ENCODE measurements at places on chromosomes 12 and 14. TPM values are rescaled to one million over a fixed set of nuclear protein-coding genes. Genes with fewer than 3 reads are reported as not detected.

The PRIMA1 gene
- 0.75 TPM for total RNA-seq

The ALG10B gene
- 4.6 TPM for total RNA-seq

The FGF6 gene
- total RNA-seq, result 24.7 TPM

The FAM222A gene
- total RNA-seq, result 4.7 TPM

The VTI1B gene
- total RNA-seq, result 52.8 TPM

The TOMM20L gene
- total RNA-seq, result not detected

The HHIPL1 gene
- total RNA-seq, result 2.3 TPM

The LALBA gene
- not detected for total RNA-seq

The KRT71 gene
- not detected for total RNA-seq

The LRTM2 gene
- 0.58 TPM for total RNA-seq

The MMP19 gene
- 2.7 TPM for total RNA-seq

The CMKLR1 gene
- 3.0 TPM for total RNA-seq

The RNASE7 gene
- not detected for total RNA-seq

The TSHR gene
- total RNA-seq, result 0.31 TPM

The KCNH5 gene
- total RNA-seq, result 0.04 TPM

The DPPA3 gene
- not detected for total RNA-seq

The ALX1 gene
- 0.62 TPM for total RNA-seq

The DIO2 gene
- total RNA-seq, result 0.80 TPM

The GALNT8 gene
- 5.5 TPM for total RNA-seq

Measured in muscle of leg (tissue), 16 donors.